ENCODE measurements at places on chromosomes 2 and 18.

GRCh38 chr2:33358878-33359277 is 117.6 kb upstream of the RASGRP3 start:
- no peak for DNase-seq

DNA sequence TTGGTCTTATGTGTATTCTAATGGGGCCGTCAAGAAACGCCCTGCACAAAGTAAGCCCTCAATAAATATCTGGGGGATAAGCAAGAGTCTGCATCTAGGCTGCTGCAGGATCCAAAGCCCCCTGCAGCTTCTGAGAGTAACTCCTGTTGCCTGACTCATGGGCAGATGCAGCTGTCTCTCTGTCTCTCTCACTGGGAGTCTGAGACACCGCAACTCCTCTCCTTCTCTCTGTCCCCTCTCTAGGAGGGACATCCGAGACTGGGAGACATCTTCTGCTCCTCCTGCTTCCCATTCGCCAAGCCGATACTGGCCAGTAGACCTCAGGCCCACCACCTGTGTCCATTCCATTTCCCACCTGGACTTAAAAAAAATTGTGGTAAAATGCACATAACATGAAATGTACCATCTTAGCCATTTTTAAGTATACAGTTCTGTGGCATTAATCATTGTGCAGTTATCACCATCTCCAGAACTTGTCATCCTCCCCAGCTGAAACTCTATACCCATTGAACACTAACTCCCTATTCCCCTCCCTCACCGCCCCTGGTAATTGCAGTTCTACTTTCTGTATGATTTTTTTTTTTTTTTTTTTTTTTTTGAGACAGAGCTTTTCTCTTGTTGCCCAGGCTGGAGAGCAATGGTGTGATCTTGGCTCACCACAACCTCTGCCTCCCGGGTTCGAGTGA is 20.1 kb downstream of the DYSF start:
- DNase-seq = no peak

DNA sequence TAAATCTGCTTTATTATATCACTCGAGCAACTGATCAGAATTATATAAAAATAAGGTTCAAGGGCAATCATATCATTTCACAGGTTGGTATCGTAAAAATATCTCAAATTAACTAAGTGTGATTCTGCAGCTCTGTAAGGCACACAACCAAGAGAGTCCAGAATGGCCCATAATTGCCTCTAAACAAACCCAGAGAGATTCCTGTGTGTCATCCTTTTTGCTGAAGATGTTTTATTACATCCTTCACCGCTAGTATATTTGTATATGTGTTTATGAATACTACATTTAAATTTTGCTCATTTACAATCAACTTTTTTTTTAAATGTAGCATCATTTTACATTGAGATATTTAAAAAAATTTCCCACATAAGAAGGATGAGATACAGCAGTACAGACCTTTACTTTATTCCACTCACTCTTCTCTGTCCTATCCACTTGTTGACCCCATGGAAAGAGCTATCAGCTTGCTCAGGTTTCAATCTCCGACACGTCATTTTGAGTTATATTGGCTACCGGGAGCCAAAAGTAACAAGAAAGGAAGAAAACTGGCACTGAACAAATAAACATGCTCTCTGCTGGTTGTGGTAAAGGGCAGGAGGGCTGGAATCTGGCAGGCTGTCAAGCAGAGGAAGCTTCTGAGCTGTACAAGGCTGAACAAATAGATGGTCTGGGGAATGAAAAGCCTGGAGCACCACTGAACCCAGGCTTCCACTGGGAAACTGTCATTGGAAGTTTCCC is 23.1 kb downstream of the PLA2R1 start:
- DNase-seq = no peak

DNA sequence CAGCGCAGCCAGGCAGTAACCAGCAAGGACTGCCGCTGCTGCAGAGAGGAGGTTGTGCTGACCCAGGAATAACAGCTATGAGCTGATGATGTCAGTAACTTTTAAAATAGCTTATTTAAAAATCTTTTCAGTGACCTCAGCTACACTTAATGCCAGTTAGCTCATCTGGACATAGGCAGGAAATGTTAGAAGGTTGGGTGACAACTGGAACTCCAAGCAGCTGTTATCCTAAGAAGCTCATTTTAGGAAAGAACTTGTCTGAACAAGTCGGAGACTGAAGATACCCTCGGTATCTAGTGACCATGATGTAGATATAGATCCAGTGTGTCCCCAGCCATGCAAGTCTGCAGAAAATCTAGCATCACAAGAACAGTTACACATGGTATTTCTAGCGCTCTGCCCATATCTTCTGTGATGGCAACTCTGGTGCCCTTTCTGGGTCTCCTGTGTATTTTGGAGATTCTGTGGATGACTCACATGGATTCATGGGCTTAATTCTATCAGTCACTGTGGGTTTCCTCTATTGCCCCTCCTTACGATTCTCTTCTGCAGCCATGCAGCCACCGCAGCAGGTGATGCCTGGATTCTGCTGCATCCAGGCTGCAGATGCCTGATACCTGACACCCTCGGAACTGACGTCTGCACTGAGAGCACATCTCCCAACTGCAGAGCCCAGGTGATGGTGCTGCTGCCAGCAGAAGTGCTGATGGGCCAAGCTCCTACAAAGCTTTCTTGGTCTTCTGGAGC is 19.8 kb upstream of the PLEK start:
- DNase-seq = no peak

- no peak for DNase-seq
Measured at GRCh38 chr2:239498981-239499634, 98.3 kb upstream of the HDAC4 start.

Measured in HL-60 (cell line).